ENCODE measurements at places on chromosomes 11 and 22.

DNA sequence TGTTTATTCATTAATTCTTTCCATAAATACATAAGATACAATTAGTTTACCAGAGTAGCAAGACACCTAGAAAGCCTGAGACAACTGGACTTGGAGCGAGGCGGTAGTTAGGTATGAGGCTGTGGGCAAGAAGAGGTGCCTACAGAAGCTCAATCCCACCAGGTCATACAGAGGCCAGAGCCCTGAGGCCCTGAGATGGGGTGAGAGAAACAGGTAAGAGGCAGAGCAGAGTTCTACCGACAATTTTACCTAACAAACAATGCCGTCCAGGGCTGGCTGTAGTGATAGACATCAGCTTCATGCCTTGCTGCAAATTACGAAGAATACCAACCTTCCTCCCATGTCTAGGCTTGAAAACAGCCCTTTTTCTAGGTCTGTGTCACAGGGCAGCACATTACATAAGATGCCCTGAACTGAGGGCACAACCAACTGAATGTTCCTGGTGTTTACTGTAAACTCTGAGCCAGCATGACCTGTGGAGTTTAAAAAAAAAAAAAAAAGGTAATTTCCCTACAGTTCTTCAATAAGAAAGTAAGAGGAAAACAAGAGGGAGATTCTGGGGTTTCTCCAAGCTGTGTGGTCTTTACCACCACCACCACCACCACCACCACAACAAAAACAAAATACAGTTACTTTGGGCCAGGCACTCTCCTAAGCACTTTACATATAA lies 105.8 kb downstream of the GAB2 start:
- no peak for DNase-seq

DNA sequence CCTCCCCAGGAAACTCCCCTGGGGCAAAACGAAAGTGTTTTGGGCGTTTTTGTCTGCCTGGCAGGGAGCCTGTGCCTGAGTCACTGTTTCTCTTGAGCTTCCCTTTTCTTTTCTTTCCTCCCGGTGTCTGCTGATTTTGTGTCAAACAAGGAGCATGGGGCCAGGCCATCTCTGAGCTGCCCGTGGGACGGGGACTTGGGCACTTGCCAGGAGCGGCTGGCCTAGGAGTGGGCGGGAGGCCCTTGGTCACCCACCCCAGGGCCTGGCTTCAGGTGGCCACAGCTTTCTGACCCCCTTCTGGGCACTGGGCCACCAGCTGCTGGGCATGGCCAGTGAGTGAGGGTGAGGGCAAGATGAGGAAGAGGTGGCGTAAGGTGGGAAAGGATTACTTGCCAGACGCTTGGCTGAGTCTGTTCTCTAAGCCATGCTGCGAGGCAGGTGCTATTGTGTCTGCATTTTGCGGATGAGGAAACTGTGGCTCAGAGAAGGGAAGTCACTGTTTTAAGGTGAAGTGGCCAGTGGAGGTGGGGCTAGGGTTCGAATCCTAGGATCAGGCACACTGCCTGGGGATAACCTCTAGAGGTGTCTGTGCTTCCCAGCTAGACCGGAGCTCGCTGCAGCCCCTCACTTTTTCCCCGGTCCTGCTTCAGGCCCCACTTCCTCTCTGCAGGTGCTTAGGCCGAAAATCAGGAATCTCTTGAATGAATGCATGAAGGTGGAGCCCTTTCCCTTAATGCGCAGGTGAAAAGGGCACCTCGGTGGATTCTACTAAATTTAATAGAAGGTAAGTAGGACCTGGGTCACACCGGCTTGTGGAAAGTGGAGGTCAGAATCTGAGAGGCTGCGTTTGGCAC lies 7.8 kb upstream of the NFAM1 start:
- no peak for DNase-seq

- DNase-seq: no peak
These were observed 10.4 kb downstream of the EHF start for GRCh38 chr11:34631297-34631696.

DNA sequence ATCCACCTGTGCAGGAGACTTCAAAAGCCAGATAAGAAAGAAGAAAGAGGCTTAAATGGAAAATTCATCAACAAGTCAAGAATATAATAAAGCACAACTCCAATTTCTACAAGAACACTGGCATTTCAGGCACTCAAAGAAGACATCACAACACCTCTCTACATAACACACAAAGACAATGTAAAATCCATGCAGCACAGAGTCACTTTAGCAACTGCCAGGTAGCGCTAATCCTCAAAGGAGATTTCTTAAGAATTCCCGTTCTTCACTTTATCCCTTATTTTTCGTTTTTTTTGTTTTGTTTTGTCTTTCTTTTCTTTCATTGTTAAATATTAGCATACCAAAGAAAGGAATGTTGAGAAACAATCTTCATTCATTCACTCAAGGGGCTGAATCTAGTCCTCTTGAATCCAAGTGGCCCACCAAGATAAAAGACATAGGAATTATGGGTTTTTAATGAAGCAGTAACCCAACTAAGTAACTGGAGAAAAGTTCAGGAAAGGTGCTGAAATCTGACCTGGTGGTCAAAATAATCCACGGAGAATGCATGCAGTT lies 95.0 kb downstream of the CADM1 start:
- DNase-seq: no peak

DNA sequence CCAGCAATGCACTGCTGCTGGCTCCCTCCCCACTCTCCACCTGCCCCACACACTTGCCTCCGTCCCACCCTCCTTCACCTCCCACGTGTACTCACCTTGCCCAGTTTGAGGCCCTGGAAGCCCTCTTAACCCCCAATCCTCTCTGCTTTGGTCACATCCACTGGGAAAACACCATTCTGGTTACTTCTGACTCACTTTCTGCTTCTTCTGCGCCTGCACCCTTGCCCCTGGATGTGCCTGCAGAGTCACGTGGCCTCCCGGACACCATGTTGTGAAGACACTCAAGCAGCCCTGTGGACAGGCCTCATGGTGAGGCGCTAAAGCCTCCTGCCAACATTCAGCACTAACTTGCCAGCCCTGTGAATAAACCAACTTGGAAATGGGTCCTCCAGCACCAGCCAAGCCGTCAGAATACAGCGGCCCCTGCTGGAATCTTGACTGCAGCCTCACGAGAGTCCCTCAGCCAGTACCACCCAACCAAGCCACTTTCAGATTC lies 2.6 kb upstream of the NAALADL1 start:
- DNase-seq: no peak

DNA sequence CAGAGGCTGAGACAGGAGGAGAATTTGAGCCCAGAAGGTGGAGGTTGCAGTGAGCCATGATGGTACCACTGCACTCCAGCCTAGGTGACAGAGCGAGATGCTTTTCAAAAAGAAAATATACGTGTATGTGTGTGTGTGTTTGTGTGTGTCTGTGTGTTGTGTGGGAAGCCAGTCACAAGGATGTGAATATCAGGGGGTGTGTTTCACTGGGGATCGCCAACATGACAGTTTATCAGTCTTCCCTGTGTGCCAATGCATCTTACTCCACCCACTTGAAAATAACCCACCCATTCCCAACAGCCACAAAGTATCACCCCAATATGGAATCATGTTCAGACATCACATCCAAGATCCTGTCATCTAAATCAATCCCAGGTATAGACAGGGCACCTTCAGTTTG lies 10.4 kb upstream of the APOBEC3B start:
- DNase-seq: no peak

DNA sequence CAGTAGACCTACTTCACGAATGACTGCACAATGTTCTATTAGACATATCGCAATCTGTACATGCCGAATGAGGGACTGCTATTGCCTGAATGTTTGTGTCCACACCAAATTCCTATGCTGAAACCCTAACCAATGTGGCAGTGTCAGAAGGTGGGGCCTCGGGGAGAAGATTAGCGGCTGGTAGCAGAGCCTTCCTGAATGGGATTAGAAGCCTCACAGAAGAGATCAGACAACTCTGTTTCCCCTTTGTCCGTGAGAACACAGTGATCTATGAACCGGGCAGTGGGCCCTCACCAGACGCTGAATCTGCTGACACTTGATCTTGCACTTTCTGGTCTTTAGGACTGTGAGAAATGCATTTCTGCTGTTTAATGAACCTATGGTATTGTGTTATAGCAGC lies 33.1 kb downstream of the LRFN4 start:
- no peak for DNase-seq

- no peak for DNase-seq
These were observed 273.7 kb downstream of the DDX10 start for GRCh38 chr11:108938604-108939003.

DNA sequence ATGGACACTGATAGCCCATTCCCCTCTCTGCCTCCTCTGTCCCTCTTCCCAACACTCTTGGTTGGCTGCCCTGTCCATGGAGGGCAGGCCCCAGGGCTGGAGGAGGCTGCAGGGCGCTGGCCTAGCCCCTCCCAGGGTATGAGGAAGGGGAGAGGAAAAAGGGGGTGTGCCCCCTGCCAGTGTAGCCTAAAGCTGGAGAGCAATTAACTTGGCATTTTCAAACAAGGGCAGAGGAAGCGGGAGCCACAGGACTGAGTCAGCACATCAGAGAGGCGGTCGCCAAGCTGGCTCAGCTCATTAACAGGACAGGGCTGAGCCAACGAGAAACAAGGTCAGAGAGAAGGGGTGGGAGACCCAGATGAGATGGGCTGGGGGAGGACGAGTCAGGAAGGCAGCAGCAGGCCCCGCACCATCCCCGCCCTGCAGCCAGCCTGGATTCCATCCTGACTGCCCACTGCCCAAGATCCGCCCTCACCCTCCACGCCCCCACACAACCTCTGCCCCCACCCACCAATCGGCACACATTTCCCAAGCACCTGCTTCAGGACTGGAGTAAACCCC lies 76.3 kb downstream of the BUD13 start:
- DNase-seq: no peak

DNA sequence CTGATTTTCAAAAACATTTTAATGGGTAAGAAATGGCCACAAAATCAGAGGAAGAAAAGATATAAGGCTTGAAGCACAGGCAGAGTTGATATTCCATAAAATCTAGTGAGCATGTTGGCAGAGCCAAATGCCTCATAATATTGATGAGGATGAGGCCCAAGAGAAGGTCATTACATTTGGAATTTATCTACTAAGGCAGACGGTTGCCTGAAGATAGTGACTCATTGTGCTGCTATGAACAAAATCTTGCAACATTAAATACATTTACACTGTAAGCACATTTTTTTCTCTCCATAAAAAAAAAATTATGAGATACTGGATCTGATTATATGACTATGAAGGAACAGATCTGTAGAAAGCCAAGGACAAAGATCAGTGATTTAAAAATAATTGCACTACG lies 881.4 kb upstream of the CHORDC1 start:
- DNase-seq: no peak

- DNase-seq: no peak
These were observed 14.0 kb downstream of the CBX7 start for GRCh38 chr22:39138357-39138997.

DNA sequence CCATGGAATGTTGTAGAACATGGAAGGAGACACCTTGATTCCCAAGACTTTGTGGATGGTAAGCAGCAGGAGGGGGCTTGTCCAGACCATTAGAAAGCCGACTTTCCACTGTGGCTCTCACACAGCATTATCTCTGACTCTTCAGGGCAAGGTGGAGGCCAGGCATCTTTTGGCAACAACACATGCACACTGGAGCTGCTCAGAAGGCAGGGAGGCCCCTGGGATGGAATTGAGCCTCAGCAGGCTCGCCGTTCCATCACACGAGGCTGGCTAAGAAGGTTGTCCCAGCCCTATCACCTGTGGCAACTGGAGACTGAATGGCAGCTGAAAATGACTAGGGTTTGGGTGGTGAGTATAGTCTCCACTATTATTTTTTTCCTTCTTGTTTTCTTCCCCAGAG lies 76.3 kb upstream of the TMEM45B start:
- no peak for DNase-seq

DNA sequence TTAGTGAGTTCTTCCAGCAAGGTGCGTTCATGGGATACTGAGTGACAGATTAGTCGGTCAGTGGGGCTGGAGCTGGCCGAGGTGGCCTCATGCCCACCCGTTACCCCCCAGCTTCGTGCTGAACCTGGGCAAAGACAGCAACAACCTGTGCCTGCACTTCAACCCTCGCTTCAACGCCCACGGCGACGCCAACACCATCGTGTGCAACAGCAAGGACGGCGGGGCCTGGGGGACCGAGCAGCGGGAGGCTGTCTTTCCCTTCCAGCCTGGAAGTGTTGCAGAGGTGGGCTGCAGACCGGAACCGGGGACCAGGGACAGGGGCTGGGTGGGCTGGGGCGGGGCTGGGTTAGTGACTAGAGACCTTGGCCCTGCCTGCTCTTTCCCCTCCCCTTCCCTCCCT lies 2.9 kb downstream of the LGALS1 start:
- DNase-seq: no peak

- no peak for DNase-seq
These were observed at the start of gene OOSP1 for GRCh38 chr11:59938132-59938531. Gene OOSP1, plus strand, starts transcription at chr11:59938432. Its CDS starts 23 bp downstream, at chr11:59938455.

DNA sequence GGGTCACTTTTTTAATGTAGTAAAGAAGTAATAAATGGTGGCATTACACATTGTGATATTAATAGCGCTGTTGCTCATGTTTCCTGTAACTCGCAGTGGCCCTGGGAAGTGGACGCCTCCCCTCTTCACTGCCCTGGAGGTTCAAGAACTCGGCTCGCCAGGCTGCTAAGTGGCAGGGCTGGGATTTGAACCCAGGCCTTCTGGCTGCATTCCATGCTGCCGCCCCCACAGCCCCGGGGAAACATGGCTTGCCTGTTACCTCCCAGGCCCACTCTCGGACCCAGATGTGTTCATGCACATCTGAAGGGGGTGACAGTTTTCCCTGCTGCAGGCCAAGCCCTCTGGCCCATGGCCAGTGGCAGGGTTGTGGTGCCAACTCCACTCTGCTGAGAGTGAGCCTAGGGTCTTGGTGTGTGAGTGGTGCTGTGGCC lies 25.0 kb upstream of the MGAT3 start:
- no peak for DNase-seq

GRCh38 chr11:68821670-68822069 lies 20.0 kb downstream of the CPT1A start:
- DNase-seq: no peak

- no peak for DNase-seq
These were observed 97.9 kb upstream of the CD44 start for GRCh38 chr11:35041070-35041554.

DNA sequence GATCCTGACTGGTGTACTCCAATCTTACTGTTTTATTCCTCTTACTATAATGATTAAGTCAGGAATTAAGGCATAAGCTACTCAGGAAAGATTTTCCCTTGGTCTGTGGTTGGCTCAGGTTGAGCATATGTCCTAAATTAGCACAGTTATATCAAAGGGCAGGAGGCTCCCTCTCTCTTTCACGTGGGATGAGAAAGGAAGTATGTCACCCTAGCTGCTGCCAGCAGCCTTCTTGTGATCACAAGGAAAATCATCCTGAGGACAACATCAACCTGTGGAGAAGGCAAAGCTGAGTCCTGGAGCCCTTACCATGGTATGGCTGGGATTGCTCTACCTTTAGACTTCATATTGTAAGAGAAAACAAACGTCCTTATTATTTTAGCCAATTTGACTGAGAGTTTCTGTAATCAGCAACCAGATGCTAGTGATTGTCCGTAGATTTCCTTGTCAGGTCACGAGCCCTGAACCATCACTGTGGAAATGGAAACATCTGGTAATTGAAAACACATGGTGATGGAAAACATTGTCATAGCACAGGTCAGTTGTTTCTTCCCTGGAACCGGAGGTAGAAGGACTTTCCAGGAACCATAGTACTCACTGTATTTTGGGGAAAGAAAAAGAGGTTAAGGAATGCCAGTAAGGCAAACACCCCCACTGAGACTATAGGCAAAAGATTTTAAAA lies 40.6 kb upstream of the DEUP1 start:
- no peak for DNase-seq

GRCh38 chr22:35649636-35650250 lies 1.5 kb downstream of the APOL6 start:
- DNase-seq: no peak

- DNase-seq: no peak
These were observed 675.0 kb upstream of the KIRREL3 start for GRCh38 chr11:127675581-127675980.

GRCh38 chr11:13335319-13335718 lies 57.7 kb downstream of the BMAL1 start:
- peak; percentile 54 for DNase-seq
